ENCODE measurements at places on chromosomes 1 and 21. TPM values are rescaled to one million over a fixed set of nuclear protein-coding genes. Genes with fewer than 3 reads are reported as not detected.

Gene HSPA6
- total RNA-seq: 6.5 TPM

Gene RCAN3
- total RNA-seq: 12.0 TPM

Gene ALG14
- 8.5 TPM for total RNA-seq

Gene VAV3
- 0.36 TPM for total RNA-seq

Gene SPRR2G
- total RNA-seq: not detected

Gene SHISA4
- total RNA-seq: 12.2 TPM

Gene TDRD10
- total RNA-seq: 0.14 TPM

Gene IVL
- 0.09 TPM for total RNA-seq

Gene CFAP57
- total RNA-seq: 0.45 TPM

Gene NPR1
- total RNA-seq: 3.2 TPM

Gene PBXIP1
- 11.9 TPM for total RNA-seq

Gene CNTN2
- 0.07 TPM for total RNA-seq

Gene RAB42
- 3.1 TPM for total RNA-seq

Gene MSH4
- total RNA-seq: 0.02 TPM

Gene TMEM81
- 2.3 TPM for total RNA-seq

Gene REG4
- total RNA-seq: not detected

Gene ZDHHC18
- 47.1 TPM for total RNA-seq
